Esophagus muscularis mucosa (tissue), 4 donors: ENCODE measurements at places on chromosomes 12 and 14. TPM values are rescaled to one million over a fixed set of nuclear protein-coding genes. Genes with fewer than 3 reads are reported as not detected.

The PLBD1 gene
- 18.7 TPM for total RNA-seq

GRCh38 chr12:56545023-56545604 is 23.5 kb downstream of the RBMS2 start:
- no peak for DNase-seq

GRCh38 chr14:61581340-61581739 is 114.0 kb upstream of the HIF1A start:
- DNase-seq: peak; percentile 64

DNA sequence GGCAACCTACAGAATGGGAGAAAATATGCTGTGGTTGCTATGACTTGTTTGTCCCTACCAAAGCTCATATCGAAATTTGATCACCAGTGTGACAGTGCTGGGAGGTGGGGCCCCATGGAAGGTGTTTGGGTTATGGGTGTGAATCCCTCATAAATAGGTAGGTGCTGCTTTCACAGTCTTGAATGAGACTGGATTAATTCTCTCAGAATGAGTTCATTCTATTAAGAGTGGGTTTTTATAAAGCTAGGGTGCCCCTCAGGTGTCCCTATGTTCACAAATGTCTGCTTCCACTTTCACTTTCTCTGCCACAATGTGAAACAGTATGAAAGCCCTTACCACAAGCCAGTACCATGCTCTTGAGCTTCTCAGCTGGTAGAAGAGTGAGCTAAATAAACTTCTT is 133.5 kb downstream of the CPNE8 start:
- DNase-seq: no peak
